ENCODE measurements at places on chromosomes 16 and 17.

- peak; percentile 46 for DNase-seq
Observed at GRCh38 chr16:79269211-79269863, 331.2 kb downstream of the MAF start.

DNA sequence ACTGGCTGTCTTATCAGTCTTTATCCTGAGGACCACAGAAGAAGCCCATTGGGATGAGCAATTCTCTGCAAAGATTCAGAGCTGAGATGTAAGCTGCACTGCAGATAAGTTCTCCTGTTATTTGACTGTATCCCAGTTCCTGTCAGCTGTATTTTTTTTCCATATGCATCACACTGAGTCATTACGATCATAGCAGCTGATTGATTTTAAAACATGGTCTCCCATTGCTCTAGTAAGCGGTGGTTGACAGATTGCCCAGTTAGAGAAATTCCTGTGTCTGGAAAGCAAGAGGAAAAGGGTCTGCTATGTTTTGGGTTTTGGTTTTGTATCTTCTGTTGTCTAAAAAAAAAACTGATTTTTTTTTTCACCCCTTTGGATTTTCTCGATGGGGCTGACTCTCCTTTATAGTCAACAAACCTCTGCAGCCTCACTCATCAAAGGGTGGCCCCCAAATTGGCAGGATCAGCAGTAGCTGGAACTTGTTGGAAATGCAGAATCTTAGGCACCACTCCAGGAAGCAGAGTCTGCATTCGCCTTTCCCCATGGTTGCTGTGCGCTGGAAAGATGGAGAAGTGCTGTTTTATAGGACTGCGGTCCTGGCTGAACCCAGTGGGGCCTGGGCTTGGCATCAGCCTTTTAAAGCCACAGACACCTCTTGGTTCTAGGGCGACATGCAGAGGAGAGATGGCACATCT lies 220.1 kb upstream of the MPHOSPH6 start:
- no peak for DNase-seq

DNA sequence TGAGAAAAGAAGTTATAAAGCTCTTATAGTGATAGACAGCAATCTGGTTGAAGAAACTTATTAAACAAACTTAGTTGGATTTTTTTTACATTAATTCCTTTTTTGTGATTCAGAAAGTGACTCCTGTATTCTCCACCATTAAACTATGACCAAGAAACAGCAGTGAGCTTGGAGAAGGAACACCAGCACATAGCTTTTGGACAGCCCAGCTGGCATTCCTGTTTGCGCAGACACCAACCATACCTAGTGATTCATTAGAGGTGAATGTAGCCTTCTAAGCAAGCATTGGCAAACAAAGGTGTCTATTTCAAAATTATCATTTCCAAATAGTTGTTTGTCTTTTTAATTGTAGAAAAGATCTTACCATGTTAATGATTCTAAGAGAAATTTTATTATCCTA lies 94.4 kb downstream of the STXBP4 start:
- no peak for DNase-seq

DNA sequence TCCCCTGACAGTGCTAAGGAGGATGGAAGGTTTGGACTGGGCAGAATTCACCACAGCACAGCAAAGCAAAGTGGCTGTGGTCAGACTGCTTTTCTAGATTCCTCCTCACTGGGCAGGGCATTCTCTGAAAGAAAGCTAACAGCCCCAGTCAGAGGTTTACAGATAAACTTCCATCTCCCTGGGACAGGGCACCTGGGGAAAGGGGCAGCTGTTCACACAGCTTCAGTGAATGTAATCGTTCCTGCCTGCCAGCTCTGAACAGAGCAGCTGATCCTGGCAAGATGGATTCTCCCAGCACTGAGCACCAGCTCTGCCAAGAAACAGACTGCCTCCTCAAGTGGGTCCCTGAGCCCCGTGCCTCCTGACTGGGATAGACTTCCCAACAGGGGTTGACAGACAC lies 42.4 kb upstream of the KIF2B start:
- DNase-seq, result no peak

GRCh38 chr16:28320741-28321140 lies 28.4 kb downstream of the SBK1 start:
- no peak for DNase-seq

GRCh38 chr16:59296888-59297287 lies 562.8 kb upstream of the GOT2 start:
- no peak for DNase-seq

- DNase-seq, result no peak
Observed at GRCh38 chr16:55100100-55100499, 169.4 kb downstream of the IRX5 start.

Data from activated CD4-positive, alpha-beta T cell treated with anti-CD3 and anti-CD28 coated beads for 4 hours (primary cell).